ENCODE measurements at places on chromosomes 2 and 18.

GRCh38 chr18:39299152-39299551 is 1733.6 kb upstream of the CELF4 start:
- DNase-seq: no peak

GRCh38 chr2:205898744-205899143 is 187.2 kb downstream of the INO80D start:
- no peak for DNase-seq

- no peak for DNase-seq
Observed at GRCh38 chr18:58349650-58350049, 279.2 kb downstream of the ALPK2 start.

GRCh38 chr2:7190587-7191324 is 273.5 kb downstream of the RNF144A start:
- DNase-seq: no peak

DNA sequence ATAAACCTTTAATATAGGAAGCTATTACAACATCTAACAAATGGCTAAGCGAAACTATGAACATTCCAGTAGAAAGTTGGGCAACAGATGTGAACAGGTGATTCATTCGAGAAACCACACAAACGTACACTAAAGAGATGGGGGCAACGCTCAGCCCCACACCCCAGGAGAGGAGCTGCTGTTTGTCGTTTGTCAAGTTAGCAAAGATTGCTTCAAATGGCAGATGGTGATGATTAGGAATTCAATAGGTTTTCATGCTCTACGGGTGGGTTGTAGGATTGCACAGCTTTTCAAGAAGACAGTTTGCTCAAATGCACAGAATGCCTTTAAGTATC is 154.7 kb upstream of the HDAC4 start:
- no peak for DNase-seq

DNA sequence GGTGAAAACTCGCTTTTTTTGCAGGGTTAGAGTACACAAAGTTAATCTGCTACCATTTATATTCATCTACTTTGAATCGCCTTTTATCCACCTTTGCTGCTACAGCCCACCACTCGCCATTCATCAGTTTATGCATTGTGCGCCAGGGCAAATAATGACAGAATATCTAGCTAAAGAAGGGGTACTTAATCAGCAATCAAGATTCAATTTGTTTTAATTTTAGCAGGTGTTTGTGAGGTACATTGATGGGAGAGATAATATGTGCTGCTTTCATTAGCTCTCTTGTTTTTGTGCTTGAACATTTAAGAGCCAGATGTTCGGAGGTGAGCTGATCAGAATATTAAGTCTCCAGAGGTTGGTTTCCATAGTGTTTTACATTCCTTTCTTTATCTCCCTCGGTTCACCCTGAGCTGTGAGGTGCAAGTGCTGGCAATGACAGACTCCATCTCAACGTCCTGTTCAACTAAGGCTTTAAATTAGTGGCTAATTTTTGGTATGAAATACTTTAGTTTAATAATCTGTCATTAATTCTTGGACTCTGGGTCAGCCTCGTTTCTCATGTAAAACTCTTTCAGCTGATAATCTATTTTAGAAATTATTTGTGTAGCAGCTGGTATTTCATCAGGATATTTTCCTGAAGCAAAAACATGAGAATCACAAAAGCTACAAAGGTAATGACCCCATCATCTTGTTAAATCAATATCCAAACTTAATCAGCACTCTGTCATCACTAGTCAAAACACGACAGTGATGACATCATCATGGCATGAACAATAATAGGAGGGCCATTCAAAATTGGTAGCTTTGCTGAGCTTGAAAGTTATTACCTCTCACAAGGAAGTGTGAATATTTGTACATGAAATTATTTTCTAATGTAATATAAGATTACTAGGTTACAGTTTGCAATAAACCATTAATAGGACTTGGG is 479.9 kb upstream of the FANCL start:
- DNase-seq: no peak

DNA sequence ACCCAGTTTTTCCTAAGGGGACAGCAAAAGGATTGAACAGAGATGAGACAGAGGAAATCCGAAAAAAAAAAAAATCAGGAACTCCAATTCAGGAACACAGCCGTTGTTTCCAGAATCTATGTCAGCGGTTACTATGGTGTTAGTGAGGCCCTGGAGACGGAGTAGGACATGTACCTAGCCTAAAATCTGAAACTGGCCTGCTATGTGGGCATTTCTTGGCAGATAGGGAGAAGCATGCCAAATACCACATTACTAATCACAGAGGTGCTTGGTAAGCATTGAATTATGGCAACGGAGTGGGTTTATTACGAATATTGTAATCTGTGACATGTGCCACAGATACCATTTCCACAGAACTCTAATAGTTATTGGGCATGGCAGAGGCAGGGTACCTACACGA is 530.6 kb downstream of the CCDC85A start:
- no peak for DNase-seq

- DNase-seq: no peak
Observed at GRCh38 chr2:107197594-107198294, 311.8 kb upstream of the ST6GAL2 start.

- DNase-seq: no peak
Observed at GRCh38 chr2:120403676-120404075, 57.7 kb downstream of the INHBB start.

- DNase-seq: no peak
Observed at GRCh38 chr2:85723707-85724360, 29.7 kb downstream of the GNLY start.

DNA sequence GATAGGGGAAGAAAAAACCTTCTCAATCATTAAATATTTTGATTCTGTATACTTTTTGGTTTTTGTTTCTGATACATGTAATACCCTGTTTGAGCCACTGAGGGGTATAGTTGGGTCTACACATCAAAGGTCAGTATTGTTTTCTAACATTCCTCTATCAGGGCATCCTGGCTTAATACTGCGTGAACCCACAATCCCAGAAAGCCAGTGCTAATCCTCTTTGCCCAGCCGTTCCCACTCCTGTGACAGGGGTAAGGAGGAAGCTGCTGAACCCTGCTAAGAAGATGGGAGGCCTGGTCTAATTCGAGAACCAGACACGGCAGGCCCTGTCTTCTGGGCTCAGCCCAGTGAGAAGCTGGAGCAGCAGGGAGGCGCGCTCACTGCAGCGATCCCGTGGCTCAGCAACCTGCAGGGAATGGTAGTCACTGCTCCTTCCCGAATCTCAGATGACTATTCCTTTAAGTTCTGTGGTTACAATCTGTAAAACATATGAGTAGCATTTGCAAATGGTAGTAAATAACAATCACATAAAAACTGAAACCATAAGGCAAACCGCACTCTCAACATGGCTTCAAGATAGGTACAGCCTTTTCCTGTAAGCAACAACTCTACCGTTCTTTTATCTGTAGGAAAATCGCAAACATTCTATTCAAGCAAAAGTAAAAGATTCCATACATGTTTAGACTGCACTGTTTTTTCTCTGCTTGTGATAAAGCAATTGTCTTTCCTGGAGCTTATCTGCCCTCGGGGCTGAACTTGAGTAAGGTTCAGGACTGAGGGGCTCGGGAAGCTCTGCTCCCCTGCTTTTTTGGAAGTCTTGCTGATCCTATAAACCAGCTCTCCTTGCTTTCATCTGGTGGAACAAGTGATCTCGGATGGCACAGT is 87.0 kb downstream of the EPB41L3 start:
- DNase-seq: no peak

- no peak for DNase-seq
Observed at GRCh38 chr2:127047054-127047453, 59.9 kb downstream of the BIN1 start.

DNA sequence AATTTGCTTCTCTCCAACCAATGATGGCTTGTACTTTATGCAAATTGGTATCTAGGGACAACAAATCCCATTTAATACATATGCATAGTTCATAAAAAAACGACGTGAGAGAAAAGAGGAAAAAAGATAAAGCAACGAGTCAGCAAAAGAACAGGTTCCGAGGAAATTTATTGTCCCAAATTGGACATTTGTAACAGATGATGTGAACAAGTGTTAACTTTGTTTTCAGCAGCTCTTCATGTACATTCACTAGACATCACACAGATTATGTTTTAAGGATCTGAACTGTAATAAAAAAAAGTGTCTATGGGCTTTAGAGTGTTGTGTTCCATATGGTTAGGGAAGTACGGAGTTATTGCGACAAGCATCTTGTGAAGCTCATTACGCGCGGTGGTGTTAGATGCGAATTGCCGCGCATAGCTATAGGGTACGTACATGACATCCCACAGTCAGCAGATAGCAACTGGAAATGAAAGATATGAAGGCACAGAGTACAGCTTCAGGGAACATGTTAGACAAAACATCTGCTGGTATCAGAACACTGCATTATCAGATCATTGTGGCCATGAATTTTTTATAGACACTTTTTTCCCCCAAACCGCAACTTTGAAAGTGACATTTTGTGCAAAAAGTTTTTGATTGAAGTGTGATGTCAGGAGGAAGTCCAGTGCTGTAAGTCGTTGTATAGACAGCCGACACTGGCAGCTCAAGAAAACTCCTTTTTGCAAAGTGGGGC is 1073.1 kb upstream of the FANCL start:
- no peak for DNase-seq

DNA sequence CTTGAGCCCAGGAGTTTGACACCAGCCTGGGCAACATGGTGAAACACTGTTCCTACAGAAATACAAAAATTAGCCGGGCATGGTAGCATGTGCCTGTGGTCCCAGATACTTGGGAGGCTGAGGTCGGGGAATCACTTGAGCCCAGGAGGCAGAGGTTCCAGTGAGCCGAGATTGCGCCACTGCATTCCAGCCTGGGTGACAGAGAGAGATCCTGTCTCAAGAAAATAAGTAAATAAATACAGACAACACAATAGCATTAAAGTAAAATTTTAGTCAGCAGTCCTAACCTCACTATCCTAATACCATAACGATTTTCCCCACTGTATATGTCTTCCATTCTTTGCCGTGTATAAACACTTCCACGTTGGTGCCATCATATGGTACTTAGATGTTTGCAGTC is 83.0 kb upstream of the MBOAT2 start:
- no peak for DNase-seq

- no peak for DNase-seq
Observed at GRCh38 chr18:59986139-59986538, 86.3 kb downstream of the PMAIP1 start.

- no peak for DNase-seq
Observed at GRCh38 chr18:3323900-3324299, 62.0 kb downstream of the MYL12B start.

DNA sequence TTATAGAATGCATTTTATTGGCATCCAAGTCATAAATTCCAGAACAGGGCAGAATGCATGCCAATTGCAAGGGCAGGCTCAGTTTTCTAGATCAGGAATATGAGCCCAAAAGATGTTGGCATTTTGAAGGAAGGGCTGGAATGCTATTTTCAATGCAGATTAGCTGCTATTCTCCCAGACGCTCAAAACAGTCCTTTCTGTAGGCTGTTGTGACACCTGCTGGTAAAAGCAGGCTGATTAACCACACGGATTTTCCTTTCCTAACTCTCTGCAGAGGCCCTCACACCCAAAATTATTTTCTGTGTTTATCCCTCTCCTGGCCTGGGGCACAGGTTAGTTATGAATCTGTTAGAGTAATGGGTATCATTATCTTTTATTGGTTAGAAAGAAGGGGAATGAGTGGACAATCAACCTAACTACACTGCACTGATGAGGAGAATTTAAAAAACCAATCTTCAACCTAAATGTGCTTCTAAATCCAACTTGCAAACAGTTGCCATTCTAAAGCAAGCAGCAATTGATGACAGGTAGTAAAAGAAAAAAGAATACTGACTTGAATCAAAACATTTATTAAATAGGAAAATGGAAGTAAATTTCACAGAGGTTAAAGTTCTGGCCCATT is 94.0 kb downstream of the PLA2R1 start:
- DNase-seq: peak; percentile 34

DNA sequence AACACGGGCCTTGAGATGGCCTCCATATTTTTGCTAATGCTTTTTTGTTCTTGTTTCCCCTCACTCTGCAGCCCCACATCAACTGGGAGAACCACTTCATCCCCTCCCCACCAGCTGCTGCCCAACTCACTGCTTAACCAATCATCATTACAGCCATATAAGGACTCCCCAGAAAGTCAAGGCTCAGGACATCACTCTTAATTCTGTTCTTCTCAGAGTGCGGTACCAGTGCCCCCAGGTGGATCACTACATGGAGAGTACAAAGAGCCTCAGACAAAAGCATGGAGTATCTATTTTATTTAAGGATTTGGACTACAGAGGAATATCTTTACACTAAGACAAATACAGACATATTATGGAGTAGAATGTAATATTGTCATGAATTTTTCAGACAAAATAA is 340.6 kb downstream of the PAX3 start:
- DNase-seq: no peak
